Effector CD4-positive, alpha-beta T cell (primary cell): ENCODE measurements at places on chromosomes 1 and 21.

DNA sequence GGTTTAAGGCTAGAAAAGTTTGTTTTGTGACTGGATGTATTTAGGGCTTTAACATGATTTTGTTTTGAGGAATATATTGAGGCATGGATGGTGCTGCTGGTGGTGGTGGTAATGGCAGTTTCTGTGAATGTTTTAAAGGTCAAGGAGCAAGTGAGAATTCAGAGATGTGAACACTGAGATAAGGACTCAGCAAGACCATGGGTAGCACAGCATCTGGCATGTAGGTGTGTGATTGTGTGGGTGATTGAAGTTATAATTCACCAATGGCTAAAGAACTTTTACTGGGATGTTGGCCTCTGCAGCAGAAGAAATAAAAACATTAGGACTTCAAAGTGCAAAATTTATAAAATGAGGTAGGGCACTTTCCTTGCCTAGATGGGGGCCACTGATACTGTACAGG lies 65.9 kb downstream of the MACF1 start:
- DNase-seq = no peak

- no peak for DNase-seq
Observed at GRCh38 chr1:93081716-93082115, 2.6 kb downstream of the MTF2 start.

- no peak for DNase-seq
Observed at GRCh38 chr1:32702599-32703478, at the start of gene SYNC. SYNC (minus strand) TSS chr1:32702770; CDS start chr1:32702660, 110 bp downstream.

DNA sequence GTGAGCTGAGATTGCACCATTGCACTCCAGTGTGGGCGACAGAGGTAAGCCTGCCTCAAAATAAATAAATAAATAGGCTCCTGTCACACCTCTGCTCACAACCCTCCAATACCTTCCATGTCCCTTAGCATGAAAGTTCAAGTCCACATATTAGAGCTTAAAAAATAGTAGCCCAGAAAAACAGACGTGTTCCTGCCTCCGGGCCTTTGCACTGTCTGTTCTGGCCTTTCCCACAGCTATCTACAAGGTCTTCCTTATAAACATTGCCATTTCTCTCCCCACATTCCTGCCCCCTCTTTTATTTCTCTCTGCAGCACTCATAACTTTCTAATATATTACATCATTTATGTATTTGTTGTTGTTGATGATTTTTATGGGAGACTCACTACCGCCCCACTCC lies 85.6 kb upstream of the CASZ1 start:
- DNase-seq = no peak

GRCh38 chr21:38247738-38248510 lies 8.9 kb upstream of the KCNJ15 start:
- no peak for DNase-seq

GRCh38 chr1:209645574-209646452 lies 6.4 kb downstream of the LAMB3 start:
- no peak for DNase-seq

DNA sequence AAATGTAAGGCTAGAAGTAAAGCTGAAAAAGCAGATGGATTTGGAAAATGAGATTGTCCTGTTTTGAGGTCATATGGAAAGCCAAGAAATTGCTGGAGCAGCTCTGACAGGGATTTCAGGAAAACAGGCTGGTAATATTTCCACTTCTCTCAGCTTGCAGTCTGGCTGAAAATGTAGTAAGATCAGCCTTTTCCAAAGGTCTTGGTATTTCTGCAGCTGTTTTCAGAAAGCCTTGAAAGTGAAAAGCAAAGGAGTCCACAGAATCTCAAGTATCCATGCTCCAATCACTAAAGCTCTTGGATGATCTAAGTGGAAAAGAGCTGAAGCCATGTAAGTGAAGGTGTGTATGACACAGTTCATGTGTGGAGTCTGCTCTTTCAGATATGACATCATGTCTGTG lies 41.6 kb upstream of the APOBEC4 start:
- DNase-seq = no peak

GRCh38 chr1:119453021-119453420 lies 38.1 kb downstream of the HSD3B2 start:
- no peak for DNase-seq

DNA sequence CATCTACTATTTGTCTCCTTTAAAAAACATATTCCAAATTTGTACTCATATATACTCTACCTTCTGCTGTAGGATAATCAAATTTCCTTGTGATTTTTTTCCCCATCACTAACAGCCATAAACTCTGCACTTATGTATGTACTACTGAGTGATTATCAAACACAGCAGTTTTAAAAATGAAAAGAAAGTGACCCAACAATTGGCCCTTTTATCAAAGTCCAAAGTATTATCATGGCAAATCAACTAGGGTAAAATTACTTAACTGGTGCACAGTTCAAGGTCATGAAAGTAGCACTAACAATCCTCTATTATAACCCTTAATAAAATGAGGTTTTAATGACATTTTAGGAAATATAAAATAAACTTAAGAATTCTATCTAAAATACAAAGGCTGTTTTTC lies 11.6 kb downstream of the ANGPTL3 start:
- DNase-seq = no peak

DNA sequence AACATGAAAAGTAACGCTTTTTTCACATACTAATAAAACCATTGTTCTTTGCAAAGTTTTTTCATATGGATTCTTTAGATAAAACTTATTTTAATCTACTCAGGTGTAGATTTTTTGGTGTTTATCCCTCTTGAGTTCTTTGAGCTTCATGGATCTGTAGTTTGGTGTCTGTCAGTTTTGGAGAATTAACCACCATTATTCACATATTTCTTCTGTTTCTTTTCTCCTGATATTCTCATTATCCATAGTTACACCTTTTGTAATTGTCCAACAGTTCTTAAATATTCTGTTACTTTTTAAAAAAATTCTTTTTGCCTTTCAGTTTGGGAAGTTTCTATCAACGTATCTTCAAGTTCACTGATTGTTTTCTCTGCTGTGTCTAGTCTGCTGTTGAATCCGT lies 18.6 kb downstream of the HS2ST1 start:
- DNase-seq = no peak

GRCh38 chr1:221998186-221998612 lies 256.3 kb upstream of the DUSP10 start:
- no peak for DNase-seq

DNA sequence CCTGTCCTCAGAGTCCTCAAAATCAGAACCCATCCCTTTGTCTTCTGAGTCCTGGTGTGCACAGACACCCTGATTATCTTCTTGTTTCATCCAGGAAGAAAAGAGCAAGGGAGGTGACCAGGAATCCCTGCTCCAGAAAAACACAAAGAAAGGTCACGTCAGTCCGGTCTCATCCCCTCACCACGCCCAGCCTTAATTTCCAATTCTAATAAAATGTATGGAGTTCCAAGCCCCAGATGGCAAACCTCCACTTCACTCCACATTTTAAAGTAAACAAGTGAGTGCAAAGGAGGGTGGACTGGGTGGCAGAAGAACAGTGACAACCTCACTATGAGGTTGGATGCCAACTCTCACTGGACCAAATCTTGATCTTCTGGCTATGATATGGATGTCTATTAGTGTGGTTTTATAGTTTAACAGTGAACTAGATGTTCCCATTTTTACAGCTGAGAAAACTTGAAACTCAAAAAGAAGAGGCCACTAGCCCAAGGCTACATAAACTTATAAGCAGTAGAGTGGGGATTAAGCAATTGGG lies 22.0 kb downstream of the ZNF697 start:
- no peak for DNase-seq

GRCh38 chr21:25895565-25896205 lies 160.9 kb downstream of the GABPA start:
- no peak for DNase-seq

DNA sequence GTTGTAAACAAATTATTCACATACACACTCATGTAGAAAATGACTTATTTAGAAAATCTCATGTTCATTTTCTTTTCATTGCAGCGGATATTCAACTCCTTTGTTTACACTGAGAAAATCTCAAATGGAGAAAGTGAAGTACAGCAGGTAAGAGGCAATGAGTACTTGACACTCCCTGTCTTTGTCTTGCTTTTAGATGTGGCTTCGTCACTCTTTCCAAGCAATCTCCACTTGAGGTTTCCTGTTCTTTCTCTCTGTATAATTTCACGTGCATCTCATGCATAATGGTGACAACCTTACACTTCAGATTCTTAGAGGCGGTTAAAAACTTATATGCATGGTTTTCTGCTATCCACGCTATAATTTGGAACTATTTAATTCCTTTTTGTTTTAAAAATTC lies 80.6 kb downstream of the CACHD1 start:
- no peak for DNase-seq

DNA sequence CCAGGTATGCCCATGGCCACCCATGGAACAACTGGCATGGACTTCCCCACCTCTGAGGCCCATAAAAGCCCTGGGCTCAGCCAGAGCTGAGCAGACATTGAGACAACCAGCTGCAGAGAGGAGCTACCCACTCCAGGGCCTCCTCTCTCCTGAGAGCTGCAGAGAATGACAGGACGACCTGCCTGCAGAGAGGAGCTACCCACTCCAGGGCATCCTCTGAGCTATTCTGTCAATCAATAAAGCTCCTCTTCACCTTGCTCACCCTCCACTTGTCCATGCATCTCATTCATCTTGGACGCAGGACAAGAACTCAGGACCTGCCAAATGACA lies 43.4 kb downstream of the MATN1 start:
- DNase-seq = no peak

- no peak for DNase-seq
Observed at GRCh38 chr1:112507921-112508277, 866 bp upstream of the WNT2B start.

- DNase-seq = no peak
Observed at GRCh38 chr1:161052899-161053298, 7.1 kb upstream of the USF1 start.

GRCh38 chr1:117198097-117198496 lies 12.6 kb downstream of the VTCN1 start:
- DNase-seq = no peak

- no peak for DNase-seq
Observed at GRCh38 chr1:85224734-85225623, 24.2 kb upstream of the SYDE2 start.

GRCh38 chr1:155009221-155009711 lies 6.7 kb downstream of the ZBTB7B start:
- no peak for DNase-seq

GRCh38 chr21:41216486-41216885 lies 48.5 kb downstream of the BACE2 start:
- DNase-seq = no peak

GRCh38 chr21:18725653-18726052 lies 322.1 kb upstream of the TMPRSS15 start:
- DNase-seq = no peak

DNA sequence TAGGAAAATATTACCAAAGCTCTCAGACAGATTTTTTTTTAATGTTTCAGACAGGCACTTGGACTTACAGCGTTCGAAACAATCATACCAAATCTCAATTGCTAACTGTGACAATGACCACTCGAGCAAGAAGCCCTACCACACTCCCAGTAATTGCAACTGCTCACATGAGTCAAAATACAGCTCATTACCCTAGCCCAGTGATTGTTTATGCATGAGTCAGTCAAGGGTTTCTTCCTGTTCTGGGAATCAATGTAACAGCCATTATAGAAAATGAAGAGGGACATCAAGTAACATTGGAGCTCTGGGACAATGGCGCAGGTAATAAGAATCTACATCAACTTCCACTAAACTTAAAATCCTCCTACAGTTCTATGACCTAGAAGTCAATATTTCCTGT lies 56.1 kb upstream of the SH3GLB1 start:
- no peak for DNase-seq

GRCh38 chr1:169161496-169162194 lies 55.2 kb downstream of the ATP1B1 start:
- no peak for DNase-seq

- no peak for DNase-seq
Observed at GRCh38 chr21:45209046-45209445, 78.6 kb downstream of the POFUT2 start.

DNA sequence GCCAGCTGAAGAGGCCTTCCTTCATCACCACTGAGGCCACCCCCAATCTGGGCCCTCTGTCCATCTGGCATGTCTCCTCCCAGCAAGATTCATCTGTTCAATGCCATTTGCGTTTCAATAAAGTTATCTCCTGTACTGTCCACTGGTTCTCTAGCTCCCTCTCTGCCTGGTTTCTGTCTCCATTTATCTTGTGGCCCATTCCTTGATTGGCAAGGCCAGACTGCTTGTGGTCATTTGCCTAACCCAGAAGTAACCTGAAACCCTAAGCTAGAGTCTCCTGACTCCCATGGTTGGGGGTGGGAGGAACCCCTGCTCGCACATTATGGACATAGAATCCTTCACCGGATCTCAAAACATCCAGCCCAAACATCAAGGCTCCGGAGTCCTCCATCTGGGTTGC lies 2.1 kb upstream of the IPO9 start:
- no peak for DNase-seq

- no peak for DNase-seq
Observed at GRCh38 chr1:12697397-12697796, 18.5 kb upstream of the AADACL3 start.

DNA sequence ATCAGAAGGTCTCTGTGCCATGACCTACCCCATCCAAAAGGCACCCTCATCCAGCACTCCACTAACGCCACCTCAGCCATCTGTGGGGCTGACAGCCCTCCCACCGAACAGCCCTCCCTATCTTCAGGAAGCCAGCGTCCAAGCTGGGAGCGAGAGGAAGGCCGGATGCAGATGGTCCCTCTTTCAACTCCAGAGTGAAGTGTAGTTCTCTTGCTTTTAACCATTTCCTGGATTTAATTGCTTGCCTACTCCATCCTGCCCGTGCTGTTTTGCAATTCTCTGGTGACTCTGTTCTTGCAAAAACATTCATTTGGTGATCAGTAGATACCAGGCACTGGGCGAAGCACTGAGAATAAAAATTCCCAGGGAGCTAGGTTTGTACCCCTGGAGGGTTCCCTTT lies 8.2 kb upstream of the DYRK1A start:
- no peak for DNase-seq

DNA sequence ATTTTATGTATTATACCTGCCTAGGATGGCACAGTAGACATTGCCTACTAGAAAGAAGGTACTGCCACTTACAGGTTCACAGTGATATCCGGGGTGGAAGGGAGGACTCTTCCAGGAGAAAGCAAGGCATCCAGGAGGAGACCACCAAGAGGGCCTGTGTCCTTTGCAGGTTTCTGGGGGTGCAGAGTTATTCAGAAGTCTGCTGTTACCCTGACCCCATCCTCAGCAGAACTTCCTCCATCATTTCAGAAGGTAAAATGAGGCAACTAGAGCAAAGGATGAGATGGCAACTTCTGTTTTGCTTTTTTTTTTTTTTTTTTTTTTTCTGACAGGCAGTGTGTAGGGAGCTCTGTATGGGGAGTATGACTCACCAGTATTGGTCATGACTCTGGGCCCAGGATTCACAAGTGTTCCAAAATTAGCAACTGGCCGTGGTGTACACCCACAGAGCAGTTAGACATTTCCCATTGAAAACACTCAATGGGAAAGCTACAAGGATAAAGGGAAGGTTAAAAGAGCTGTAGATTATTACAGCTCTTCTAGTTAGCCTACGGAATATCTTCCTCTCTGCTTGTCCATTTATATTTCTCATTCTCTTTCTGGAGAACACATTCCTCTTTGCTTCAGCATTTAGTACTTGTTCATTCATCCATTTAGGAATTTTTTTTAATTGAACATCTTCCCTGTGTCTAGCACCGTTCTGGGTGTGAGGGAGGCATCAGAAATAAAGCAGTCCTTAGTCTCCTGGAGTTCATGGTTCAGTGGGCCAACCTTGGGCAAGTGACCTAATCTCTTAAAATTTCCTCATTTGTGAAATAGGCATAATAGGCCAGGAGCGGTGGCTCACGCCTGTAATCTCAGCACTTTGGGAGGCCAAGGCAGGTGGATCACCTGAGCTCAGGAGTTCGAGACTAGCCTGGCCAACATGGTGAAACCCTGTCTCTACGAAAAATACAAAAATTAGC lies 50.5 kb upstream of the PPP2R5A start:
- DNase-seq = no peak

- DNase-seq = no peak
Observed at GRCh38 chr21:28769683-28770082, 223.0 kb downstream of the LTN1 start.
